MCF 10A (cell line): ENCODE measurements at places on chromosomes 16 and 17. TPM values are rescaled to one million over a fixed set of nuclear protein-coding genes. Genes with fewer than 3 reads are reported as not detected.

Gene CCL4
- not detected in 2 replicates for total RNA-seq

Gene CCL1
- not detected in 2 replicates for total RNA-seq

Gene EPOP
- 3.4 and 3.6 TPM in 2 replicates for total RNA-seq

Gene CCDC40
- total RNA-seq: 4.1 and 4.8 TPM in 2 replicates

Gene SPNS2
- not detected in 2 replicates for total RNA-seq

Gene EFCAB3
- total RNA-seq: not detected in 2 replicates

Gene IGSF6
- not detected in 2 replicates for total RNA-seq

Gene SPNS3
- not detected in 2 replicates for total RNA-seq
